Activated T-cell treated with anti-CD3 and anti-CD28 coated beads for 48 hours (primary cell): ENCODE measurements at places on chromosomes 5 and 9.

DNA sequence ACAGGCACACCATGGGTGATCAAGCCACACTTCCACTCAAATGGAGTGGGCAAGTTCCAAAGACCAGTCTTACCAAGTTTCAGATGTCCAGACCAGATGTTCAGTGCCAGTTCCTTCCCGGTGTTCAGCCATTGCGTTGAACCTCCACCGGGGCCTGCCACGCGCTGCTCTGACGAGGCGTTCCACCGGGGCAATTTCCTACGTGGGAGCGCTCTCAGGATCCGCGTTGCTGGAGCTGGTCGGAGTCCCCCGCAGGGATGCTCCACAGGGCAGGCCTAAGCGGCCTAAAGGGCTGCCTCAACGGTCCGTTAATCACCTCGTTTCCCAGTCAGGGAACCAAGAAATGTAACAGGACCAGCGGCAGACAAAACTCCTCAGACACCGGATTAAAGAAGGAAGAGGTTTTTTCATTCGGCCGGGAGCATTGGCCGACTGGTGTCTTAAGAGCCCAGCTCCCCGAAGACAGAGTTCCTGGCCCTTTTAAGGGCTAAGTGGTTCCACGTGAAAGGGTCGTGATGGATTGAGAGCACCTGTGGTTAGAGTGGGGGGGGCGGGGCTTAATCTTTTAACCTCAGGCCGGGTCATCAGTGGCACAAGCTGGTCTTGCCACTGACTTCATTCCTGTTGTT is 35.7 kb upstream of the PPP1R26 start:
- DNase-seq, result no peak

DNA sequence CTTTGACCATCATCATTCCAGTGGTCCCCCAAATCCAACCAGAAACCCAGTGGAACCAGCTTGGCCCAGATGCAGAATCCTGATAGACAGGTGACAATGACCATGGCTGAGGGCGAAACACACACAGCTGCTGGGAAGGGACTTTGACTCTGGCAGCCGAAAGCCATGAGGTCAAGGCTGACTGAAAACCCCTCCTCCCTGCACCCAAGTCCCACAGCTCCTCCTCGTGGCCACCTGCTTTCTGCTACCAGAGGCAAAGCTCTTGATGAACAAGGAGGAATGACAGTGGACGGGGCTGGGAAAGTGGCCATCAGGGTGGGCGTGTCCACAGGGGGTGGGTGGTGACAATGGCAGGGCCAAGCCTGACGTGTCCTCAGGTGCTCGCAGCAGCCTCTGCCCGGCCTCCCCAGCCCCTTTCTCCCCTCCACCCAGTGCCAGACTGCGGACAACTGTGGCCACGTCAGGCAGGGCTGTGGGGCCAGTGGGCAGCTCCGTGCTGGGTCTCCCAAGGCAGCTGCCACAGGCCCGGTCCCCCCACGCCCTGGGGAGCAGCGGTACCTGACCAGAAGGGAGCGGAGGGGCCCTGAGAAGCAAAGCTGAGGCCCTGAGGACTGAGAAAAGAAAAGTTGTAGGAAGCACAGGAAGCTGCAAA is 30.8 kb upstream of the SARDH start:
- DNase-seq, result no peak

DNA sequence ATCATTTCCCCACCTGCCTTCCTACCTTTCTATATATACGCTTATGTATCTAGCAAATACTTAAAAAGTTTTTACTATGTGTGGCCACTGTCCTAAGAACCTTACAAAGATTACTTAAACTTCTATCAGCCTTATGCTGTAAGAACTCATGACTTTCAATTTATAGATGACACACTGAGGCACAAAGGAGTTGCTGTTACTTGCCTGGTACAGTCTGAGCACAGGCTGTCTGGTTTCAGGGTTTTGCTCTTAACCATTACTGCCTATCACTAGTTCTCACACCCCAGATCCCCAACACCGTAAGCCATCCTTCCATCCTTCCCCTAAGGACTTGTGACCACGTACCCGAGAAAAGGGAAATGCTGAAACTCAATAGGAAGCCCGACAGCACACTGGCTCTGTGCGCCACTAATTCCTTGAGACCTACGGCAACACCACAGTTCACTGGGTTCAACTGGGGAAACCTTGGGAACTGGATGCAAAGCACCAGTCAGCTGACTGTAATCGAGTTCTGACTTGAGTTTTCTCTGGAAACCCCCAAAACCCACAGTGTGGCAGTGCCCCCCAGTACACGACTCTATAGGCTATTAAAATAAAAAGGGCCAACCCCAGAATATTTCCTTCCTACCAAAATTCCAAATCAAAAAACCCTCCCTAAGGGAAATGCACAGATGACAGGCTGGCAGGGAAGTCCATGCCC is 56.0 kb downstream of the AUH start:
- no peak for DNase-seq

GRCh38 chr9:36149197-36149596 is 12.7 kb downstream of the GLIPR2 start:
- no peak for DNase-seq

GRCh38 chr9:128972956-128973355 is 25.5 kb downstream of the NUP188 start:
- DNase-seq, result no peak

- DNase-seq, result no peak
Measured at GRCh38 chr5:127812570-127812969, 109.4 kb downstream of the CCDC192 start.

GRCh38 chr5:122967625-122968024 is 68.9 kb downstream of the PPIC start:
- DNase-seq, result no peak
